ENCODE measurements at places on chromosomes 6 and 20. TPM values are rescaled to one million over a fixed set of nuclear protein-coding genes. Genes with fewer than 3 reads are reported as not detected.

The SLC2A4RG gene
- 25.7 TPM for total RNA-seq

The MYCT1 gene
- not detected for total RNA-seq

The DYNLT2 gene
- total RNA-seq = 2.0 TPM

The REV3L gene
- 17.0 TPM for total RNA-seq

The FAM50B gene
- total RNA-seq = 8.7 TPM

The PRPH2 gene
- 0.06 TPM for total RNA-seq

The ARMH2 gene
- not detected for total RNA-seq

The ZNF341 gene
- total RNA-seq = 3.7 TPM

The SIRPA gene
- 0.12 TPM for total RNA-seq

The HELZ2 gene
- total RNA-seq = 22.2 TPM

The DZANK1 gene
- total RNA-seq = 1.7 TPM

The HLA-DPB1 gene
- total RNA-seq = 9.3 TPM

The SASH1 gene
- 0.04 TPM for total RNA-seq

The FIG4 gene
- 14.5 TPM for total RNA-seq

The NNAT gene
- 0.36 TPM for total RNA-seq

The CAPN11 gene
- total RNA-seq = 0.25 TPM

The CDSN gene
- total RNA-seq = not detected

The PM20D2 gene
- total RNA-seq = 28.1 TPM

The KCNS1 gene
- total RNA-seq = 0.70 TPM

The IPCEF1 gene
- 14.2 TPM for total RNA-seq

The GGTLC1 gene
- total RNA-seq = not detected

The ATP6V1G2 gene
- 1.5 TPM for total RNA-seq

The SCRT2 gene
- not detected for total RNA-seq

The OOEP gene
- total RNA-seq = not detected

The AKIRIN2 gene
- 47.5 TPM for total RNA-seq

The PRKN gene
- 0.26 TPM for total RNA-seq

The VSX1 gene
- not detected for total RNA-seq

The GPX5 gene
- total RNA-seq = not detected

The CCN2 gene
- not detected for total RNA-seq

The MROH8 gene
- 3.0 TPM for total RNA-seq

The C6orf132 gene
- 0.18 TPM for total RNA-seq

The PLN gene
- total RNA-seq = not detected

The HDAC2 gene
- total RNA-seq = 115 TPM

The OR2B6 gene
- total RNA-seq = not detected

The MYL9 gene
- not detected for total RNA-seq

The PGK2 gene
- total RNA-seq = not detected

The ARFGEF3 gene
- 1.7 TPM for total RNA-seq

The F13A1 gene
- not detected for total RNA-seq

The FAM162B gene
- total RNA-seq = not detected

The DSP gene
- 0.16 TPM for total RNA-seq

The TMEM244 gene
- total RNA-seq = not detected

The CFAP206 gene
- not detected for total RNA-seq

The MLN gene
- not detected for total RNA-seq

The FNDC11 gene
- total RNA-seq = 0.20 TPM

The CST7 gene
- total RNA-seq = 41.5 TPM

The TP53TG5 gene
- 0.41 TPM for total RNA-seq

The JPH2 gene
- total RNA-seq = 0.14 TPM

The SLC44A4 gene
- total RNA-seq = not detected

The MRS2 gene
- 28.1 TPM for total RNA-seq

The BRPF3 gene
- 15.3 TPM for total RNA-seq

The TNF gene
- 114 TPM for total RNA-seq

The DPPA5 gene
- total RNA-seq = not detected

The ANKEF1 gene
- 3.5 TPM for total RNA-seq

The PTP4A1 gene
- total RNA-seq = 82.0 TPM
